GM23248 (cell line): ENCODE measurements at places on chromosomes 3 and 15. TPM values are rescaled to one million over a fixed set of nuclear protein-coding genes. Genes with fewer than 3 reads are reported as not detected.

- no peak for DNase-seq
- no peak overlapping the region for H3K4me3 ChIP-seq
- no peaks in the 10 kb centered on the region for H3K36me3 ChIP-seq
- no peak overlapping the region for H3K27ac ChIP-seq
These were observed 55.9 kb upstream of the PIK3CB start for GRCh38 chr3:138890555-138891187.

GRCh38 chr3:72904163-72904562 lies 16.3 kb downstream of the GXYLT2 start:
- DNase-seq = no peak
- no peaks in the 10 kb centered on the region for H3K27me3 ChIP-seq
- H3K36me3 ChIP-seq = no peaks in the 10 kb centered on the region
- no peak overlapping the region for H3K4me3 ChIP-seq
- peaks cover 38% of the 10 kb centered on the region for H3K4me1 ChIP-seq

DNA sequence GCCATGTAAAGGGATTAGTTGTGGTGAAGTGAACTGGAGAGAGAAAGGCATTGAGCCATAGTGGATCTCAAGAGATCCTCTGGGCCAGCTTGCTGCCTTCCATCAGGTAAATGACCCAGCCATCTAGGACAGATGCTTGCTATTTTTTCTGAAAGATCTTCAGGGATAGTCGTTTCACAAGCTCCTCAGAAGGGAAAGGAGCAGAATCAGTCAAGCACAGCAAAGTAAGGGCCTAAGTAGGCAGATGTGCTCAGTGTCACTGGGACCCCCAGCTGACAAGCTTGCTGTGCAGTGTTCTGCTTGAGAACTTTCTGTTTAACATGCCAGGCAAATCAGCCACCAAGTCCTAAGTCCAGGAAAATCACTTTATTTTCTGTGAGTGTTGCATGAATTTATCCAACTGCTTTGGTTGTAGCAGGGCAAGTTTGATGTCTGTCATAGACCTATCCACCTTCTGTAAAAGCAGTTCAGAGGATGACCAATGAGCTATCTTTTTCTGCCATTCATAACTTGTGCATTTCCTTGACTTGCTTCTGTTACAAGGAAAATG lies 319.8 kb downstream of the IL5RA start:
- DNase-seq = no peak
- no peaks in the 10 kb centered on the region for H3K36me3 ChIP-seq
- H3K27me3 ChIP-seq = no peaks in the 10 kb centered on the region
- H3K4me3 ChIP-seq = no peak overlapping the region
- H3K4me1 ChIP-seq = no peaks in the 10 kb centered on the region

DNA sequence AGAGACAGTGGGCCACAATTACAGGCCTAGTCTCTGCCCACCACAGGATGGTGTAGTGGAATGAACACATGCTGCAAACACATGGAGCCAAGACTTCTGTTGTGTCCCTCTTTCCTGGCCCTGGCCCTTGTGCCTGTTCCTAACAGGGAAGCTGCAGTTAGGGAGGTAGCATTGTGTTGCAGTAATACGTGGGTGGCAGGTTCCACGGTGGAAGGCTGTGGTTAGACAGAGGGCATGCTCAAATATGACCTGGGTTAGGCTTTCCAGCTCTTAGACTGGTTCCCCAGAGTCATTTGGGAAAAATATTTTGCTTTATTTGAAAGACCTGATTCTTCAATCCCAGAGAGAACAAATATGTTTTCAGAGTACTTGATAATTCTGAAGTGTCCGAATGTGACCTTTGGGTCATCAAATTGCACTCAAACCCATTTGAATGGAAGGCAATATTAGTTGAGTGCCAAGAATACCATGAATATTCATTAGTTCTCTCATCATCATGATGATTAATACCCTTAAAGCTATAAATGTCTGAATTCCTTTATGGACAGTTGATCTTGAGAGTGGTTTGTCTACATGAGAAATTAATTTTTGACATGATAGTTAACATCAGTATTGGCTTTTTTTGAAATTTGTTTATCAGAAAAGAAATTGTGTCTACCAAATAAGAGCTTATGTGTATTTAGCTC lies 28.5 kb downstream of the PLAAT1 start:
- H3K4me1 ChIP-seq = no peaks in the 10 kb centered on the region
- no peak overlapping the region for H3K27ac ChIP-seq
- DNase-seq = no peak
- H3K36me3 ChIP-seq = no peaks in the 10 kb centered on the region

DNA sequence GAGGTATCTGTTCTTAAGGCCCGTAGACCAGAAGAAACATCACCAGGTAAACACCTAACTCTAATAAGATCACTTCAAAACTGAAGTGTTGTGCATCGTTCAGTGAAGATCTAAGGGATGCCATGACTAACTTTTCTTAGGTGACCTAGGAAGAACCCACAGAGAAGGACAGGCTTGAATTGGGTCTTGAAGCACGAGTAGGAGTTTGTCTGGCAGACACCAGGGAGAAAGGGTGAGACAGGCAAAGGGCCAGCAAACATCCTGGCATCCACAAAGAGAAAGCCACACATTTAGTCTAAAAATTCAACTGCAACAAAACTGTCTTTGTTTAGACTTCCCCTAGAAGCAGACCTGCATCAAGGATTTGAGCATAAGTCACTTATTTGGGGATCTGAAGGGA lies 15.5 kb upstream of the CMTM8 start:
- H3K4me1 ChIP-seq = no peaks in the 10 kb centered on the region
- no peak overlapping the region for H3K4me3 ChIP-seq
- H3K36me3 ChIP-seq = no peaks in the 10 kb centered on the region
- no peak overlapping the region for H3K27ac ChIP-seq
- H3K27me3 ChIP-seq = peaks cover 21% of the 10 kb centered on the region

DNA sequence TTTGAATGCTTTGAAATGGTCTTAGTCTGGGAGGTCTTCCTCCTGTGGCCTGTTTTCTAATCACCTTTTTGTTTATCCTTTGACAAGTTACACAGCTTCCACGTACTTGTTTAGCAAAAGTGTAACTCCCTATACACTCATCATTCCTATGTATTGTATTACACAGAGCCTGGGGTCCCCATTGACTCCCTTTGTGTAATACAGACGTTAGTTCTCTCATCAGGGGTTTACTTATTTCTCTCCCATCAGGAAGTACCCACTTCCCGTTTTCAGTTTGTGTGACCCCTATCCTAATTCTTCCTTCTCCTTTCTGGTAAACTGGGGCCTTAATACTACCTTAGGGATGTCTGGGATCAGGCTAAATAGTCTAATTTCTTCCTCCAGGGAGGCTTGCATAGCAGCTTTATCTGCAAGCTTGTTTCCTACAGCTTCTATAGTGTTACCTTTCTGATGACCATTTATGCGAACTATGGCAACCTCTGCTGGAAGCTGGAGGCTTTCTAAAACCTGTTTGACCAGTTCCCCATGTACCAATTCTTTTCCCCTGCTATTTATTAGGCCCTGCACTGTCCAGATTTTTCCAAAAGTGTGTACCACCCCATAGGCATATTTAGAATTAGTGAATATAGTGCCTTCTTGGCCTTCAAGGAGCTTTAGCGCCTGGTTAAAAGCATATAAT lies 22.4 kb downstream of the ARL8B start:
- no peaks in the 10 kb centered on the region for H3K27me3 ChIP-seq
- H3K36me3 ChIP-seq = no peaks in the 10 kb centered on the region
- DNase-seq = no peak
- H3K4me3 ChIP-seq = no peak overlapping the region
- H3K4me1 ChIP-seq = peaks cover 4% of the 10 kb centered on the region

DNA sequence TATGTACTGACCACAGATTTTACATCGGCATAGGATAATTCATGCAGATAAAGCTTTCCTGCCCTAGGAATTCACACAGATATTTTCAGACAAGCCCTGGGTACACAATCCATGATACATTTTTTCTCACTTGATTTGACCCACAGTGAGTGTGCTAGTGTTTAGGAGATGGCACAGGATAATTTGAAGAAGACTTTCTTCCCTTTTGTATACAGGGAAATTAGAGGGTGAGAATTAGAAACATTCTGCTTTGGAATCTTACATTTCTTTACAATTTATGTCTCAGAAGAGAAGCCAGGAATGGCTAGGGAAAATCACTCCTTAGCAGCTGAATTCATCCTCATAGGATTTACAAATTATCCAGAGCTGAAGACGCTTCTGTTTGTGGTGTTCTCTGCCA lies at the start of gene OR5K4:
TSS of gene OR5K4 (plus strand) at position 301 of the 400 bp plus-strand sequence. CDS start at position 301, 0 bp downstream.
- no peak within 1 kb of the TSS for H3K4me3 ChIP-seq
- H3K27me3 ChIP-seq = no peaks in the 10 kb centered on the region

DNA sequence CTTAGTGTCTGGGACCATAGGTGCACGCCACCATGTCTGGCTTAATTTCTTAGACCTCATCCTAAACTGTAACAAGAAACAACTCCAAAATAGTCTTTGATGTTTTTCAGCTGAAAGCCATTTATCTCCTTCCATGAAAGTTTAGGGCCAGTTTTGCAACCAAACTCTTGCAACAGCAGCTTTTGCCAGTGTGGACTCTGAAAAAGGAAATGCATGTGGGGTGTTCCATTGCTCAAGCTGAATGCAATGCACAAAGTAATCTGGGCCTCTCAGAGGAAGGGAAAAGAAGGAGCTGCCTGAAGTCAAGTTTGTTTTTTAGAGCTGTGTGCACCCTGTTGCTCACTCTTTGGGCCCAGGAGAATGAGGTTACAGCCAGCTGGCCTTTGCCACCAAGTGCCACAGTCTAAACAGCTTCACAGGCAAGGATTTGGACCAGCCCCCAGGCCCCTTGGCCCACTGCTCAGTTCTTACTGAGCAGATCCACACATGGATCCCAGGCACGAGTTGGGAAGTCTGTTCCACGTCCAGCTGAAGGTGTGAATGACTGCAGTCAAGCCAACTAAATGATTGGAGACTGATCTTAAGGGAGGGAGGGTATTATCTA lies 212.3 kb upstream of the LRRFIP2 start:
- peaks cover 27% of the 10 kb centered on the region; the same call in 1 of the 2 replicates for H3K36me3 ChIP-seq
- no peak overlapping the region for H3K4me3 ChIP-seq
- no peak overlapping the region for H3K27ac ChIP-seq
- no peaks in the 10 kb centered on the region for H3K4me1 ChIP-seq

- H3K27me3 ChIP-seq = no peaks in the 10 kb centered on the region
- H3K36me3 ChIP-seq = no peaks in the 10 kb centered on the region
- H3K4me1 ChIP-seq = no peaks in the 10 kb centered on the region
These were observed 149.4 kb downstream of the ADAMTS17 start for GRCh38 chr15:100192097-100193080.

- no peak overlapping the region for H3K27ac ChIP-seq
- no peaks in the 10 kb centered on the region for H3K36me3 ChIP-seq
These were observed 88.0 kb downstream of the HES1 start for GRCh38 chr3:194223951-194224350.

- no peaks in the 10 kb centered on the region for H3K4me1 ChIP-seq
- no peak overlapping the region for H3K27ac ChIP-seq
- H3K4me3 ChIP-seq = peak overlapping the region; percentile 60
- no peaks in the 10 kb centered on the region for H3K27me3 ChIP-seq
- peak; percentile 48 for DNase-seq
These were observed 13.7 kb downstream of the ZIC1 start for GRCh38 chr3:147422601-147423536.

- no peak for DNase-seq
- H3K4me1 ChIP-seq = no peaks in the 10 kb centered on the region
- H3K27me3 ChIP-seq = no peaks in the 10 kb centered on the region
These were observed 103.2 kb upstream of the ST8SIA2 start for GRCh38 chr15:92290359-92290992.

Gene ADAMTS7
- total RNA-seq = 2.4 and 4.8 TPM in 2 replicates

- no peaks in the 10 kb centered on the region for H3K27me3 ChIP-seq
- peaks cover 69% of the 10 kb centered on the region for H3K4me1 ChIP-seq
- no peak overlapping the region; the same call in 1 of the 2 replicates for H3K4me3 ChIP-seq
- no peaks in the 10 kb centered on the region for H3K36me3 ChIP-seq
These were observed 92.2 kb downstream of the NFKBIZ start for GRCh38 chr3:101941318-101942040.

Gene ZNF710
- total RNA-seq = 12.0 and 18.2 TPM in 2 replicates

Gene HIGD2B
- total RNA-seq = not detected in 2 replicates

Gene SLC12A8
- 7.8 and 12.0 TPM in 2 replicates for total RNA-seq

Gene IGSF11
- total RNA-seq = not detected in 2 replicates

- H3K36me3 ChIP-seq = no peaks in the 10 kb centered on the region
- H3K27ac ChIP-seq = no peak overlapping the region
- H3K4me1 ChIP-seq = no peaks in the 10 kb centered on the region
These were observed 587 bp upstream of the TNK2 start for GRCh38 chr3:195908694-195909581.

Gene RNU5B-1
- not detected in 2 replicates for total RNA-seq

- peaks cover 35% of the 10 kb centered on the region for H3K4me1 ChIP-seq
- no peak overlapping the region for H3K4me3 ChIP-seq
- H3K36me3 ChIP-seq = no peaks in the 10 kb centered on the region
- no peak overlapping the region for H3K27ac ChIP-seq
These were observed 185.8 kb upstream of the CFAP20DC start for GRCh38 chr3:59235634-59236012.

DNA sequence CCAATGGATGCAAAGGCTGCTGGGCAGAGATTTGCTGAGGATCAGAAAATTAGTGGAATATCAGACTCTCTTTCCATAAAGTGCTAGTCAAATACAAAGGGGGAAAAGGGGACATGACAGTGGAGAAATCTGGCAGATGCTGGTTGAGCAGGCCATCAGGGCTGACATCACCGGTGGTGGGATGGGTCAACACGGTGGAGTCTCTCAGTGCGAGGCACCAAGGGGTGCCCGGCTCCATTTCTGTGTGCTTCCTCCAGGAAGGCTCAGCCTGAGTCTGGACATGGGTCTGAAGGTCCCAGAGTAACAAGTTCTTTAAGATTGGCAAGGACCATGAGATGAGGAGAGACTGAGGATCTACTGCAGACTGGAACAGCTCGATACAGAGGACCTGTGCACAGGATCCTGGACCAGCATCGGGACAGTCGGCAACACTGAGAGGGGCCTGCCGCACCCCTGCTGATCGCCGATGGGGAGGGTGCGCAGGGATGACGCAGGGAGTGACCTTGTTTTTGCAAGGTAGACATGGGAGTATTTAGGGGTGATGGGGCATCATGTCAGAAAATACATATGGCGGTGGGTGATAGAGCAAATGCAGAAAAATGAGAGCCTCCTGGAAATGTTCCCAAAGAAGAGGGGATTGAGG lies 92.7 kb downstream of the SEC22A start:
- no peaks in the 10 kb centered on the region; the same call in 1 of the 2 replicates for H3K27me3 ChIP-seq
- H3K4me3 ChIP-seq = no peak overlapping the region
- no peak for DNase-seq
- H3K36me3 ChIP-seq = no peaks in the 10 kb centered on the region
- H3K27ac ChIP-seq = no peak overlapping the region
- H3K4me1 ChIP-seq = no peaks in the 10 kb centered on the region

- H3K4me3 ChIP-seq = no peak overlapping the region
- no peak for DNase-seq
- no peaks in the 10 kb centered on the region for H3K36me3 ChIP-seq
- no peak overlapping the region for H3K27ac ChIP-seq
- H3K27me3 ChIP-seq = peaks cover 11% of the 10 kb centered on the region
These were observed 16.8 kb downstream of the CGNL1 start for GRCh38 chr15:57393061-57393460.

- H3K4me1 ChIP-seq = no peaks in the 10 kb centered on the region
- no peak for DNase-seq
- H3K27me3 ChIP-seq = peaks cover 16% of the 10 kb centered on the region
- no peaks in the 10 kb centered on the region for H3K36me3 ChIP-seq
These were observed 31.7 kb downstream of the ATP2B2 start for GRCh38 chr3:10473581-10474274.

DNA sequence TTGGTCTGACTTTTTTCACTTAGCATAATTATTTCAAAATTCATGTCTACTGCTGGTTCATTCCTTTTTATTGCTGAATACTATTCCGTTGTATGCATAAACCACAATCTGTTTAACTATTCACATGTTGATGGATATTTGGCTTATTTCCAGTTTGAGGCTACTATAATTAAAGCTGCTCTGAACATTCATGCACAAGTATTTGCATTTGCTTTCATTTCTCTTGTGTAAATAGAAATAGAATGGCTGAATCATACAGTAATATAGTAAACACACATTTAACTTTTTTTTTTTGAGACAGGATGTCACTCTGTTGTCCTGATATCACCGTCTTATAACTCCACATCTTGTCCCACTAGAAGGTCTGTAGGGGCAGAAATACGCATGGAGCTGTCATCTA lies 57.3 kb downstream of the NMNAT3 start:
- no peaks in the 10 kb centered on the region for H3K27me3 ChIP-seq
- H3K27ac ChIP-seq = no peak overlapping the region
- DNase-seq = no peak
- no peaks in the 10 kb centered on the region for H3K4me1 ChIP-seq
